SK-N-DZ (cell line): ENCODE measurements at places on chromosomes 12 and 14.

GRCh38 chr12:70045514-70045913, 197.7 kb upstream of the CNOT2 start:
- DNase-seq: no peak

DNA sequence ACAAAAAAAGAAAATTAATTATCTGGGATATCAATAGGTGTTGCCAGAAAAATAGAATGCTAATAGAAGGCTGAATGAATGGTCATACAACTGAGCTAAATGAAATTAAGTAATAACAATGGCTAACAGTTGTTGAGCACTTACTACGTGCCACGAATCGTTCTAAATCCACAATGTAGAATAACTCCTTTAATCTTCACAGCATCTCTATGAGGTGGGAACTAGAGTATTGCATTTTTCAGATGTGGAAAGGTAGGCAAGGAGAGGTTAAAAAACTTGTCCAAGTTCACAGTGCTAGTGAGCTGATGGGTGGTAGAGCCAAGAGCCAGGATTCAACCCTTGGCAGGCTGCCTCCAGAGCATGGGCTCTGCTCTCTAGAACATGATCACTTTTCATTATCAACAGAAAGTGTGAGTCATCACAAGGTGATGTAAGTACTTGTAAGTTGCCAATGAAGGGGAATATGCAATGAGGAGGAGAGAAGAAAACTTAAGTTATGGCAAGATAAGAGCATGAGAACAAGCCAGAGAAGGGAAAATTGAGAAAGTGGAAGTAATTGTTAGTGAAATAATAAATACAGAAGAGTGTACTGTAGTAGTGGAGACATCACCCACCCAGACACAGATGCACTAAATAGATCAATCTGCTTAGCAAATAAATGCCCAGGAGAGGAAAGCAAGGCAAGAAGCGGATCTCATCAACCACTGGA, 122.1 kb downstream of the PRKD1 start:
- no peak for DNase-seq

- no peak for DNase-seq
Observed at GRCh38 chr12:105637470-105637869, 307.0 kb downstream of the C12orf75 start.

- no peak for DNase-seq
Observed at GRCh38 chr12:51870504-51870903, 17.4 kb upstream of the ANKRD33 start.

GRCh38 chr14:74510223-74510931, 16.8 kb downstream of the ISCA2 start:
- DNase-seq: no peak

DNA sequence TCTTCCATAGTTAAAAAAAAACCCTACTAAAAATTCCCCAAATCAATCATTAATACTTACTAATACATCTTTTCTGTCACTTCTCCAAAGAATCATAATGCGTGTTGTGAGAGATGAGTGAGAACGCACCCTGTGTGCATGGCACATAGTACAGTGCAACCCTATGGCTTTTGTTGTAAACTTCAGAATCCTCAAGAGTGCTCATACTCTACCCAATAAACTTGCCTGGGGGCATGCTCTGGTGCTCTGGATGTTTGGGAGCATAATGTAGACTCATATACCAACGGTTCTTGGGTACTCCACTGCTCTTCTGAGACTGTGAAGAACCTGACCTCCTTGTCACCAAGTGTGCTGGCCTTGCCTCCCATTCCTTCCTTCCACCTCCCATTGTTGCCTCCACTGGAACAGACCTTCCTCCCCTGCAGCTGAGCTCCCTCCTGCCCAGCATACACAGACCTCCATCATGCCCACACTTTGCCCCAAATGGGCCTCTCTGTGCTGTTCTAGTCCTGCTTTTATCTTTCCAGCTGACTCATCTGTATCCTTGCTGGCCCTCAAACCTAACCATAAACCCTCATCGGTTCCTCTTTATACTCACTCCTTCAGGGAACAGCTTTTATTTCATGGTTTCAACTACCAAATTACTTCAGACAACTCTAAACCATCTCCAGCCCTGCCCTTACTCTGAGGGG, 8.9 kb downstream of the DCP1B start:
- DNase-seq: no peak
